ENCODE measurements at places on chromosomes 5 and 9.

DNA sequence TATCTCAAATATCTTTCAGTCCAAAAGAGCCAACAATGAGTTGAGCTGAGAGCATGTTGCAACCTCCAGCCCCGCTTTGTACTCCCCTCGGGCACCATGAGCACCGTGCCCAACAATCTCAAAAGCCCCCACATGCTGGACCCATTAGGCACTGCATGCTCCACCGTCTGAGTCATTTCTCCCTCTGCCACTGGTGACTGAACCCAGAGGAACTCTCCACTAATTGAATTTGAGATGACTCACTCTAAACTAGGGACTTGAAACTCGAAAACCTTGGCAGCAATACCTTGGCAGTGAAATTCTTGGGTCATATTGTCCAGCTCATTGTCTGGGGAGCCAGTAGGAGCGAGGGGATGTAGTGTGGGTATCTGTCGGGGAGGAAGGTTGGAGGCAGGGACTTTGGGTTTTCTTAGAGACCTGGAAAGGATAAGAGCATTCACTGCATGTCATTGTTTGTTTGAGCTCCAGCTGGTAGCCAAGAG, 49.9 kb upstream of the SLIT3 start:
- no peak for DNase-seq

GRCh38 chr5:14594378-14595074, 12.9 kb downstream of the OTULINL start:
- DNase-seq: no peak

GRCh38 chr5:30981576-30981975, 211.9 kb upstream of the CDH6 start:
- no peak for DNase-seq

DNA sequence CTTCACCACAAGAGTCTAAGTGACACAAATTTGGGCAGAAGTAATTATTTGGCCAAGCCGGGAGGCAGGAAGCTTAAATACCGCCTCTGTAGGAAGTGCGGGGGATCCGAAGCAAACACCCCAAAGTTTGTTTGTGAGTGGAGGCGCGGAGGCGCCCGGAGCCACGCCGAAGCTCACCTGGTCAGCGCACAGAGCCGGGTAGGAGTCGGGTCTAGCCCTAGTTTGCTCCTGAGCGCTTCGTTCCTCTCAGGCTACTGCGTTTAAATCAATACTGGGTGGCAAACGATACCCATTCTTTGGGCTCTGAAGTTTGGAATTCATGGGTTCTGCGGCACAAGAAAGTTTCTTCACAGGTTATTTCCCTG, 855 bp downstream of the MCC start:
- DNase-seq: no peak

GRCh38 chr5:82403026-82403425, 124.9 kb upstream of the RPS23 start:
- DNase-seq: no peak

DNA sequence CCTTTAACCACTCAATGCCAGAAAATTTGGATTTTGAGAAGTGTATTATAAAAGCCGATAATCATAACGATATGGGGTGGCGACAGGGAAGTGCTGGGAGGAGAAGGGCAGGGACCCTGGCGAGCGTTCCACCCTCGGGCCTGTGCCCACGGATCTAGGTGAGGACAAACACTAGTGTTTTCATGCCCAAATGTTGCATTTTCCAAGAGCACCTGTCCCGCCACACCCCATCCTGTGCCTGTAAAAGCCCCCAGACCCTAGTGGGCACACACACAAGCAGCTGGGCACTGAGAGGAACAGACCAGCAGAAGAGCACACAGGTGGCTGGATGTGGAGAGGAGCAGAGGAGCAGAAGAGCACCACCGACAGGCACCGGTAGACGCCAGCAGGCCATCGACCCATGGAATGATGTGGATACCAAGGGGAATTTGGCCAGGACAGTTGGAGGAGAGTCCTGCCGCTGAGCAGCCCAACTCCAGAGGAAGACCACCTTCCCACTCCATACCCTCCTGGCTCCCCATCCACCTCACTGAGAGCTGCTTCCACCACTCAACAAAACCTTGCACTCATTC, 315.0 kb downstream of the EDIL3 start:
- no peak for DNase-seq

DNA sequence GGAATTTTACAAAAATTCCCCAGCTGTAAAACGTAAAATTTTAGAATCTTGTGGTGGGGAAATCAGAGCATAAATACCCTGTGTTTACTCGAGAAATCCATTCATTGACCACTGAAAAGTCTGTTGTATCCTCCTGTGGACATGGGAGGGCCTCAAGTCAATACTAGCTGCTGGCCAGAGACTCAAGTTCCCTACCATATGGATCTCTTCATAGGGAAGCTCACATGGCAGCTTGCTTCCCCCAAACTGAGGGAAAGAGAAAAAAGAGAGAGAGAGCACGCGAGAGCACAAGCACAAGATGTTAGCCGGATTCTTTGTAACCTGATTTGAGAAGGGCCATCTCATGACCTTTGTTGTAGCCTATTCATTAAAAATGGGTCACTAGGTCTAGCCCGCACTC, 591.9 kb downstream of the LRRC70 start:
- DNase-seq: no peak

GRCh38 chr5:154583671-154584177, 105.7 kb upstream of the HAND1 start:
- DNase-seq: no peak

DNA sequence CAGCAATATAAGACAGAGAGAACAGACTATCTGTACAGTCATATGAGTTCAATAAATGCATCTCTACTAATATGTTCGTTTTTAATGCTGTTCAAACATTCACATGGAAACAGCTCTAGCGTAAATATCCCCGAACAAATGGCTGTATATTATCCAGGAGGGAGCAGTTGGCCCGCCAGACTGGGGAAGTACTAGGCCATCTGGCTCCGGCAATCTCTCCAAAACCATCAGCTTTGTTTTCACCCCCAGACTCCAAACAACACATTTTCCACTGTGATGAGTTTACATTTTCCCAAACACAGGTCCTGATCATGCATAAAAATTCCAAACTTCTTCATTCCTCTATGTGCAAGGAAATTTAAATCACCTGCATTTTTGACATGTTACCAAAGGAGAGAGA, 8.7 kb downstream of the EBF1 start:
- no peak for DNase-seq

- no peak for DNase-seq
These were observed 50.8 kb upstream of the ASTN2 start for GRCh38 chr9:117465706-117466105.

DNA sequence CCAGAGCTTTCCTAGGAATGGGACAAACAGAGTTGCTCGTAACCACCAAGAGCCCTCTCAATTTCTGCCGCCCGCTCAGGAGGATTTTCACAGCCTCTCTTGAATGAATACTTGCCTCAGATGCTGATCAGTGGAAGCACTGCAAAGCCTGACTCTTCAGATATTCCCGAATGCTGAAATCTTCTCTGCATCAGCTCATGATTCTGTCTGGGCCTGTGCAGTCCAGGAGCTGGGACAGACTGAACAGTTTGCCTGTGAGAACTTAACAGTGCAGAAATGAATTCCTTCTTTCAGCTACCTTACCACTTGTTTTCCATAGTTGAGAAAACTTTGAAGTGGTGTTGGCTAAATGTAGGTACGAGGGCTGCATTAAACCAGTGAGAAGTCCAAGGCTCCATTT, 17.1 kb downstream of the ZNF462 start:
- no peak for DNase-seq

- no peak for DNase-seq
These were observed 1.5 kb downstream of the CLTA start for GRCh38 chr9:36192196-36192595.

DNA sequence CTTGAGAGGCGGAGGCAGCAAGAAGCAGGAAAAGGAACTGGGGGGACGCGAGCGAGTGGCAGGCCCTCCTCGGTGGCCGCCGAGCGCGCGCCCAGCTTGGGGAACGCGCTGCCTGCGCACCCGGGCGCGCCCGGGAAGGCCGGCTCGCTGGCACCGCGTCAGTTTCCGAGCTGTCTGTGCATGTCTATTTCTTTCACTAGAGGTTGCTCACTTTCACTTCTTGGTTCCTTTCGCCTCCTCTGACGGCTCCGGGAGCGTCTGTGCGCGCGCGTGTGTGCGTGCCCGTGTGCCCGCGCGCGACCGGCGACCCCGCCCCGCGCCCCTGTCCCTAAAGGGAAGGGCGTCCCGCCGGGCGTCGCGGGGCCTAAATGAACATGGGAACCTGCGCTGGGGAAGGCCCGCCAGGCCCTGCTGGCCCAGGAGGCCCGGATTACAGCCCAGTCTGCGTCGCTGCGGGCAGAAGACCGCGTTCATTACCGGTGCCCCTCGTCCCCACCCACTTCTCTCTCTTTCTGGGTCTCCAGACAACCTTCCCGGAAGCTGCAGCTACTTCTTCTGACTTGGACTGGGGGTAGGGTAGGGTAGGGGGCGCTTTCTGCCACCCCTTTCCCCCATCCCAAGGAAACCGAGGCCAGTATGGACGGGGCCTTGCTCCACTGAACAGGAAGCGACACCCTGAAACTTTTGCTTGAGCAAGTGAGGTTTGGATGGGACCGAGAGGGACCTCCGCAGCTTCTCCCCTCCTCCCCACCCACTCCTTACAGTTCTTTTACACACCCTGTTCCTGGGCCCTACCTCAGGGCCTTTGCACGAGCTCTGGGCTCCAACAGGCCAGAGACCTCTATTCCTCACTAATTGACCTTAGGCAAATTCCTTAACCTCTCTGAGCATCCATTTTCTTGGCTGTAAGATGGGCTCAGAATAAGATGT, 205.8 kb upstream of the IER5L start:
- DNase-seq: peak; percentile 61

DNA sequence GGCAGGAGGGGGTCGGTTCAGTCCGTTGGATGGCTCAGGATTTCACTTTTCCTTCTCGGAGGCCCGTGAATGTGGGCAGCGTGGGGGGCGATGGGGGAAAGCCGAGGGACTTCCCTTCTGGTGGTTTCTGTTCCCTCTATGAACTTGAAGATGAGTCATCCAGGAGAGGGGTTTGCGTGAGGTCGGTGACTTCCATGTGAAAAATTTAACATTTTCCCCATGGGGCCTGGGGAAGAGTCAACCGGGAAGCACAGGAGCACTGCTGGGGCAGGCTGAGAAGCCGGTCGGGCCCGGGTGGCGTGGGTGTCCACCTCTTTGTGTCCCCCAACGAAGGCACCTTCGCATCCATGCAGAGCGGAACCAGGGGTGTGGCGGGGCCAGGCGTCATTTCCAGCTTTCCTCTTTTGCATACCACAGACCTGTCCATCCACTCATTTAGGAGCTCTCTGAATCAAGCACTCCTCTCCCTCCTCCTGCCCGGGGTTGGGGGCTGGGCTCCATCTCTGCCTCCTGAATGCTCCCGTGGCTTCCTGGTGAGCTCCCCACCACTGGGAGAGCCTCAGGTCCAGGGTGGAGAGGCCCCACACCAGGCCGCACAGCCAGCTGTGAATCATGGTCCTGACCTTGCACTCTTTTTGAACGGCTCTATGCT, 68.4 kb downstream of the ANKRD33B start:
- no peak for DNase-seq

GRCh38 chr5:153659039-153659736, 168.7 kb downstream of the GRIA1 start:
- no peak for DNase-seq

- no peak for DNase-seq
These were observed 546.5 kb downstream of the PDE4D start for GRCh38 chr5:59346982-59347381.

GRCh38 chr9:27353474-27354229, 56.7 kb upstream of the EQTN start:
- DNase-seq: no peak

GRCh38 chr5:131786900-131787692, 9.7 kb downstream of the FNIP1 start:
- DNase-seq: no peak

DNA sequence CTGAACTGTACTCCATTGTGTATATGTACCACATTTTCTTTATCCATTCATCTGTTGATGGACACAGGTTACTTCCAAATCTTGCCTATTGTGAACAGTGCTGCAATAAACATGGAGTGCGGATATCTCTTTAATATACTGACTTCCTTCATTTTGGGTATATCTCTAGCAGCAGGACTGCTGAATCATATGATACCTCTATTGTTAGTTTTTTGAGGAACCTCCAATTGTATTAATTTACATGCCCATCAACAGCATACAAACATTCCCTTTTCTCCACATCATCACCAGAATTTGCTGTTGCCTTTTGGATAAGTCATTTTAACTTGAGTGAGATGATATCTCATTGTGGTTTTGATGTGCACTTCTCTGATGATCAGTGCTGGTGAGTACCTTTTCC, 81.8 kb upstream of the FAM120A start:
- no peak for DNase-seq

GRCh38 chr9:92483627-92484545, 1.6 kb upstream of the ASPN start:
- DNase-seq: no peak

DNA sequence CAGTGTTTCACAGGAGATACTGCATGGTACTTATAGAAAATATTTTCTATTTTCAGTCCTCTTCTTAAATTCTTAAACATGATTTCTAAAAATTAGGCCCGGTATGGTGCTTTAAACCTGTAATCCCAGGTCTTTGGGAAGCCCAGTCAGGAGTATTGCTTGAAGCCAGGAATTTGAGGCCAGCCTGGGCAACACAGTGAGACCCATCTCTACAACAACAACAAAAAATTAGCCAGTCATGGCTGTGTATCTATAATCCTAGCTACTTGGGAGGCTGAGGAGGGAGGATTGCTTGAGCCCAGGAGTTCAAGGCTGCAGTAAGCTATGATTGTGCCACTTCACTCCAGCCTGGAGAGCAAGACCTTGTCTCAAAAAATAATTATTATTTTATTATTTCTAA, 23.3 kb downstream of the ELL2 start:
- no peak for DNase-seq

DNA sequence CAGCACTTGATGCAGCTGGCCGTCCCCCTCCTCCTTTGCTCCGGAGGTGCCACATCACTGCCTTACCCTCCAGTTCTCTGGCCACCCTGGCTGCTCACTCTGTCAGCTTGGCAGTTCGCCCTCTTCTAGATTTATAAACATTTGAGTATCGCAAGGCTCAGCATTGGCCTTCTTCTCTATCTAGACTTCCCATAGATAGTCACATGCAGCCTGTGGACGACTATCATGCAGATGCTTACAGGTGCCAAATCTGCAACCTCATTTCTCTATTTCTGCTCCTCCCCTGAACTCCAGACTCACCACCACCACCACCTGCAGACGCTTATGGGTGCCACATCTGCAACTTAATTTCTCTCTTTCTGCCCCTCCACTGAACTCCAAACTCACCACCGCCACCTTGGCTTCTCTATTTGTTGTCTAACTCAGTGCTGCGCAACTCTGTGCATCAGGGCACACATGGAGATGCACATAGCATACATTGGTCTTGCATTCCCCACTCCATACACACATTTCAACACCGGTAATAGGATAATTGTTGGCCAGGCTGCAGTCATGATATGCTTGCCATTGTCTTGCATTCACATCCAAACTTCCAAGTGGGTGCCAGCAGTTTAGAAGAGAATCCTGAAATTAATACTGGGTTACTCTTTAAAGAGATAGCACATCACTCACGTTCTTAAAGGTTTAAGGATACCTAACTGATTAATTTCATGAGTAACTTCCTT, 1.9 kb upstream of the DAP start:
- DNase-seq: no peak

DNA sequence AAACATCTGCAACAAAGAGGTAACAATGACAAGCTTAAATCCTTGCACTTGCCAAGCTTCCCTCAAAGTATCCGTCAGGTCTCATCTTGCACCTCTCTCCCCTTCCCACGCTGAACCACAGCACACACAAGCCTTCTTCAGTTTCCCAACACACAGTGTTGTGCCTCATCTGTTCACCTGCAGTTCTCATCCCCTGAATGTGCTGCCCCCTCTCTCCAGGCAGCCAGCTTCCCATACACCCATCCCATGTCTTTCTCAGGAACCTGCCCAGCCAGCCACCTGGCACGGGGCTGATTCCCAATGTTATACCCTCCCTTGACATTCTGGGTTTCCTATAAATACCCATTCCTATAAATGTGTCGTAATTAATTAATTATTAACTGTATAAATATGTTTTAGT, 314.8 kb downstream of the PRELID2 start:
- DNase-seq: no peak

All from NCI-H774 (cell line).